NCI-H748 treated with DMSO at 0.1 percent for 48 hours (cell line): ENCODE measurements at places on chromosomes 16 and 17.

DNA sequence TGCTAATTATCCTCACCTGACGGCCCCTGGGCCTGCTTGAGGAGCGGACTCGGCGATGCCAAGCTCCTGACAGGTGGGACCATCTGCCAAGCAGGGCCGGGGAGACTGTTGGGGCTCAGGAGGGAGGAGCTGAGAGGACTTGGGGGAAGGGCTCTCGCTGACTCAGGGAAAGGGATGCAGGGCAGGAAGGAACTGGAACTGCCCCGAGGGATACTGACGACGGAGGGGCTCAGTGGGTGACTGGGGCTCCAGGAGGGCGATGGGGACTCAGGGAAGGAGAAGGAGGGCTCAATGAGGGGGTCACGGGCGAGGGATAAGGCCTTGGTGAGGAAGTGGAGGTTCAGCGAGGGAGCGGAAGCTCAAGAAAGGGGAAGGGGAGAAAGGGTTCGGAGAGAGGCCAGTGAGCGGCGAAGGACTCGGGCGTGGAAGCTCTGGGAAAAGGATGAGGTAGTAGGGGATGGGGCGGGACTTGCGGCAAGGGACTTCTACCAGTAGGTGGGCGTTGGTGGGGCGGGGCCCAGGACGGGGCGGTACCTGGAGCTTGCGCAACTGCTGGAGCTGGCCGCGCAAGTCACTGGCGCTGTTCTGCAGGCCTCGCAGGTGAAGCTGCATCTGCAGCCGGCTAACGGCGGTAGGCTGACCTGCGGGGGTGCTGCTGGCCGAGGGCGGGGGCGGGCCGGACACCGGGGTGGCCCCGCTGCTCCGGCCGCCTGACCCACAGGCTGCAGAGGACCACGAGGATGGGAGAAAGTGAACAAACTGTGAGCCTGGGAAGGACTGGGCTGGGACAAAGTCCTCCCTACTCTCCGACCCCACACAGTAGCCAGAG lies 46.5 kb downstream of the SRCIN1 start:
- DNase-seq: peak; percentile 85

- DNase-seq: no peak
These were observed 178.6 kb upstream of the TNRC6C start for GRCh38 chr17:77779711-77780539.

DNA sequence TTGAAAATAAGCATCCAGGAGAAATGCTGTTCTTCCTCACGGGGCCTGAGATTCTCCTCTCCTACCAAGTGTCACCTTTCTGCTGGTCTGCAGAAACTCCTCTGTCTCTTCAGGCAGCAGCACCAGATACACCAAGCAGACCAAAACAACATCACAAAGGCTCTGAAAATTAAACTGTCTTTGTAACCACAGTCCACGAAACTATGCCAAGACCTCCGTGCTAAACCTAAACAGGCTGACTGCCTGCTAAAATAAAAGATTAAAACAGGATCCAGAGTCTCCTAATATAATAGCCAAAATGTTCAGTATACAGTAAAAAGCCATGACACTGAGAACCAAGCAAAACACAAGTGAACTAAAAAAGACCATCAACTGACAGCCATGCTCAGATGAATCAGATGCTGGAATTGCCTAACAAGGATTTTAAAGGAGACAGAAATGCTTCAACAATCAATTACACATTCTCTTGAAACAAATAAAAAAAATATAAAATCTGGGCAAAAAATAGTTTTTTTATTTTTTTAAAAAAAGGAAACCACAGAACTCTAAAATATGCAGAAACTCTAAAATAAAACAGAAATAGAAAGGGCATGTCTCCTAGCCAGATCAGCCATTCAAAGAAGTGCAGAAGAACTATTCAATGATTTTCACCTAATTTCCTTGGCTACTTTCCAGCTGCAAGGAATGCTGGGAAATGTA lies 50.3 kb upstream of the TOX3 start:
- DNase-seq: no peak

DNA sequence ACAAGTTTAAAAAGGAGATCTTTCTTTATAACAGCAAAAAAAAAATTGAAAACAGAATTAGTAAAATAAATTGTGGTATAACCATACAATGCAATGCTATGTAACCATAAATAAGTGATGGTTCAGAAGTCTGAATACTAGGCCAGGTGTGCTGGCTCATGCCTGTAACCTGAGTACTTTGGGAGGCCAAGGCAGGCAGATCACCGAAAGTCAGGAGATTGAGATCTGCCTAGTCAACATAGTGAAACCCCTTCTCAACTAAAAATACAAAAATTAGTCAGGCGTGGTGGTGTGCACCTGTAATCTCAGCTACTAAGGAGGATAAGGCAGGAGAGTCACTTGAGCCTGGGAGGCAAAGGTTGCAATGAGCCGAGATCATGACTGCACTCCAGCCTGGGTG lies 34.6 kb downstream of the CCT6B start:
- no peak for DNase-seq

DNA sequence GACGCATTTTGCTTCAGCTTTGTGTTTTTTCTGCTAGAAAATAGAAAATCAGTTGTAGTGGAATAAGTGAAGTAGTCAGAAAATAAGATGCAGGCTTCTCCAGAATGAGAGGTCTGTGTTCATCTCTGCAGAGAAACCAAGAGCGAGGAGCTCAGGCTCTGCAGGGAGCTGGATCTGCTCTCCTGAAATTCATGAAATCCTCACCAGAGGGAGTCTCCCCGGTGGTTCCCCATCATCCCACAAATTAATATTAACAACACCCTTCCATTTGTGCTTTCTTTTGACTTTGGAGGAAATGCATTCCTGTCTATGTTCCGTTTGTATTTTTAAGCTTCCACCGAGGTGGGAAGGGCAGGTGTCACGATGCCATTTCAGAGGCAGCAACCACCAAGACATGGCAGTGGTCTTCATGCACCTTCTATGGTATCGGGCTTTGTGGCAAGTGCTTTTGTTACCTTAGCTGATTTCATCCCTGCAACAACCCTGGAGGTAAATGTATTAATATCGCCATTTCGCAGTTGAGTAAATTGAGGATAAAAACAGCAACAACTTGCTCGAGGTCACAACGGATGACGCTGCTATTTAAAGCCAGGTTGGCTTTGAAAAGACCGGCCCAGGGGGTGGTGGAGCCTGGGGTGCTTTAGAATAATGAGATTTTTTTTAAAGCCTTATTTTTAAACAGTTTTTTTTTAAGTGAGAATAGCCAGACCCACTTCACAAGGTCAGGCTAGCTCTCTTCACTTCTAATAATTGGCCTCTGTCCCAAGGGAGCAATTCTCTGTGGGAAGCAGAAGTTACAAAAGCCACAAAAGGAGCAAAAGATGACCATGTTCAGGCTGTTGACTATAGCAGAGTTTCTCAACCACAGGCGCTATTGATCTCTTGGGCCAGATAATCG lies 367.6 kb upstream of the ERCC4 start:
- DNase-seq: no peak

DNA sequence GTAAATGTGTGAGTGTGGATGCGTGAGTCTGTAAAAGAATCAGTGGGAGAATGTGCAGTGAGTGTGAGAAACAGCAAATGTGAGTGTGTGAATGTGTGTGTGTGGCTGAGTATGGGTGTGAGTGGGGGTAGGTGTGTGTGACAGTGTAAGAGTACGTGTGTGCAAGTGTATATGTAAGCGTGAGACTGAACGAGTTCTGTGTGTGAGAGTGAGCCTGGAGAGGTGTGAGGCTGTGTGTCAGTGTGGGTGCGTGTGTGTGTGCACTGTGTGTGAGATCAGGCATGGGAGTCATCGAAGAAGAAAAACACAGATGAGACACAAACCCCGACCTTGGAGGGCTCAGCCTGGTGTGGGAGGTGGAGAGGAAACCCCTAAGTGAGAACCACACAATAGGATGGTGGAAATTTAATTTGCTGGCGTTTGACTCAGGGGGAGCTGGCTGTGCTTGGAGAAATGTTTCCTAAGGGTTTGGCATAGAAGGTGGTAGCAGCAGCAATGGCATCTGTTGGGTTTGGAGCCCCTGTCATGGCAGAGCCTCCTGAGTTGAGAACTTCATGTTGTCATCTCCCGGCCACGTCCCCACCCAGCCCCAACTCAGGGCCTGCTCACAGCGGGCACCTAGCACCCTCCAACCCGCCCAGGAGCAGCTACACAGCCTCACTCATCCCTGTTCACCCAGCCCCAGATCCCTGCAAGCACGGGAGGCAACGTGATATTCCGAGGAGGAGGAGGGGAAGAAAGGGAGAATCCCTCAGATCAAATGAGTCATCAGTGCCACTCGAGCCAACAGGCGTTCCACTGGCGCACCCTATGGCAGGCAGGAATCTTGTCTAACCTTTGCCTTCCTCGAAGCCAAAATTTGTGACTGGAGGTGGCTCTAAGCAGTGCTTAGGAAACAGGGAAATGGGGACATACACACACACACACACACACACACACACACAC lies 14.3 kb upstream of the NUBP1 start:
- no peak for DNase-seq

GRCh38 chr17:55433629-55434422 lies 12.2 kb upstream of the MMD start:
- DNase-seq: no peak

DNA sequence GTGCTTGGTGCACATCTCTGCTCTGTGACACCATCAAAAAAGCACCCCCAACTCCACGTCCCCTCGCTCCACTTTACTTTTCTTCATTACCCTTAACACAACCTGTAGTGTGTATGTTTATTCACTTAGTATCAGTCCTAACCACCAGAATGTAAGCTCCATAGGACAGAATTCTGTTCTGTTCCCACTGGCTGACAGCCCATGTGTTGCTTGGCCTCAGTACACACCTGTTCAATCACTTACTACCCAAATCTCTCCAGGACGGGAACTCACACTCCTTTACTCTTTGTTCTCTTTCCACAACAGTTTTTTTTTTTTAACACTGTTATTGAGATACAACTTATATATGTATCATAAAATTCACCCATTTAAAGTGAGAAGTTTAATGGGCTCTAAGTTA lies 119.6 kb downstream of the MAF start:
- no peak for DNase-seq

GRCh38 chr17:31690151-31690551 lies 168.9 kb downstream of the COPRS start:
- DNase-seq: no peak

DNA sequence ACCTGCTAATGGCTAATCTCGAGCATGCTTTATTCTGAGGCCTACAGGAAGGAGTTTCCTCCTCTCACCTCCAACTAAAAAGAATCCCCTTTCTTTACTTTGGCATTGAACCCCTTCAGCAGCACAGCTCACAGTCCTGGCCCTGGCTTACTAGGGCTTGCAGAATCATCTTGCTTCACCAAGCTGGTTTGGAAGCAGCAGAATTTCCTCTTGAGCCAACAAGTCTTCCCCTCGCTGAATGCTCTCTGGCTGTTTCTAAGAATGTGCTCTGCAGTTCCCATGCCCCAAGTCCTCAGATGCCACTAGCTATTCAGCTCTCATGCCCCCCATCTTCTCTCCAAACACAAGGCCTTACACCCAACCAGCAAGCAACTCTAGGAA lies 271.2 kb downstream of the NTN1 start:
- DNase-seq: no peak

DNA sequence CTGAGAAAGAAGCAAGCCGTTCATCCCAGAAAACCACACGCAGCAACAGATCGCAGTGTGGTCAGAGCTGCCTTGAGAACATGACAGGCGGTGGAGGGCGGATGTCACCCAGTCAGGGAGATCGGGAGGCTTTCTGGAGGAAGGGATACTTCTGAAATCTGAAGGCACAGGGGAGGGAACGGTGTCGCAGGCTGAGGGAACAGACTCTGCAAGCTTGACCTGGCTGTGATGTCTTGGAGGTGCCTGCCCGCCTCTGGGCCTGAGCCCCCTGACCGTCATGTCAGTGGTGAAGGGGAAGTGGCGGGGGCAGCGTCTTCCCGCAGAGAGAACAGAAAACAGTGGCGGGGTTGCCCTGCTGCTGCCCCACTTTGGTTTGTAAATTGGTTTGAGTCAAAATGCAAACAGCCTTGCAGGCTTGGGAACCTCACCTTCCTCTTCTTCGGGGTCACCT lies 8.1 kb upstream of the ATP2A3 start:
- no peak for DNase-seq

DNA sequence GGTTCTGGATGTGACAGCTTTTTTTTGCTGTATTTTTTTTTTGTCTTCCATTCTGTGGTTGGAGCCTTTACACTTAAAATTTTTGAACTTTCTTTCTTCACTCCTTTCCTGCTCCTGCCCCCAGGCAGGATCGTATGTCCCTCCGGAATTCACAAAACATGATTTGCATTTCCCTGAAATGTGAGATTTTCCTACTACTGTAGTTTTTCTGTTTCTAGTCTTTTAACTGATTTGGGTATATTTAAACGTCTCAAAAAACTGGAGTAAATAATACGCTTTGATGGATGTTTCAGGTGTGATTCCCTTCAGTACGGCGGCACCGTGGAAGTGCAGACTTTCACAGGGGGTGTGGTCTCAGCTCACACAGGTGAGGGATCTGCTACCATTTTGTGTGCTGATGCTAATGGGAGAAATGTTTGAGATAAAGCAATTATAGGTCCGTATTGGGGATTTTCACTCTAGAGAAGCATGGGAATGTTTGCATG lies 686 bp downstream of the SRCAP start:
- no peak for DNase-seq

GRCh38 chr16:23045025-23045424 lies 104.2 kb downstream of the USP31 start:
- no peak for DNase-seq

GRCh38 chr17:39636927-39637736 lies at the start of gene STARD3:
Gene STARD3 (plus strand): TSS chr17:39637144. CDS start chr17:39653532, 16,388 bp downstream.
- peak; percentile 48 for DNase-seq
